Stomach (tissue), 19 donors: ENCODE measurements at places on chromosomes 3 and 15. TPM values are rescaled to one million over a fixed set of nuclear protein-coding genes. Genes with fewer than 3 reads are reported as not detected.

FBXO22 gene
- total RNA-seq = 100 TPM

ANO10 gene
- total RNA-seq = 15.8 TPM

DNA sequence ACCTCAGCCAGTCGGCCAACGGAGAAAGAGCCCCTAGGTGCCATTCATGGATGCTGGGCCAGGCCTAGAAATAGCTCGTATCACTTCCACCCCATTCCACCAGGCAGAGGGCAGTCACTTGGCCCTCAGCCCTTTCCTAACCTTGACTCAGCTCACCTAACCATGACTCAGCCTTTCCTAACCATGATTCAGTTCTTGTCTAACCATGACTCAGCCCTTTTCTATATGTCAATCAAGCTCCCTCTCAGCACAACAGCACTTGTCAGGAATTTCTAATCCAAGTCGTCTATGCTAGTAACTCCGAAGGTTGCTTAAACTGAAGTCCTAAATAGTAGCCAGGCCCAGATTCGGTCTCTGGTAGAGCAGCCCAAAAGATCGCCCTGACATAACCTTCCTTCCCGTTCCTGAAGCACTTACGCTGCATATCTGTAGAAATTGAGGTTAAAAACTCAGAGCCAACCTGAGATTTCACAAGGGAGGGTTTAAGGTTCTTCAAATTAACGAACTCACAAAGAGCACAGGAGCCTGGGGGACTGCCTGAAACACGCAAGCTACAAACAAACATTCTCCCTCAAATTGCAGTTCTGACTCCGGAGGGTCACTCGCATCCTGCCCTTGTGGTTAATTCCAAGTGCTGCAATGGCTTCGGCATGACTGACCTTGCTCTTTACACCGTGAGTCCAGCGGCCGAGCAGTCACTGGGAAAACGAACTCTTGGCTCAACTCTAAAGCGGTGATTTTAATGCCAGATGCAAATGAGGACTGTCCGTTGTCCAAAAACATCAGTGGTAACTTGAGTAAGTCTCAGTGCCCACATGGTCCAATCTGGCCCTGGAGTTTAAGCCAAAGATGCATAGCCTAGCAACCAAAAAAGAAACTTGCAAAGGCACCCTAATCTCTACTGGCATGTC, 99.9 kb downstream of the ADAMTS17 start:
- DNase-seq = no peak

DNA sequence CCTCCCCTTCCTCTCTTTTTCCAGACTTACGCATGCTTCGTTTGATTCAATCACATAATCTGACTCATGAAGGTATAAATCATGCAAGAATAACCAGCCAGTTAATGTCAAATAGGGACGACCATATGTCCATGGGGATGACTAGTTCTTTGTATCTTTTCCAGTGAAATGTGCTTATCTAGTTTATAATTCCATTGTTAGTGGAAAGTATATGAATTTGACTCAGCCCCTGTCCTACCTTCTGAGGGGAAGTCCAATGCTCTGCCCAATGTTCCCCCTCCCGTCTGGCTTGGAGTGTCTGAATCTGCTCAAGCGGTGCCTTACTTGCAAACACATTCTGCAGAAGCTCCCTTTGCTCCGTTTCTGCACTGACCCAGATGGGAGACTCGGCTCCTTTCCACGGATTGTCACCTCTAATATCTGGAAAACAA, 55.0 kb upstream of the EPHB3 start:
- no peak for DNase-seq

DNA sequence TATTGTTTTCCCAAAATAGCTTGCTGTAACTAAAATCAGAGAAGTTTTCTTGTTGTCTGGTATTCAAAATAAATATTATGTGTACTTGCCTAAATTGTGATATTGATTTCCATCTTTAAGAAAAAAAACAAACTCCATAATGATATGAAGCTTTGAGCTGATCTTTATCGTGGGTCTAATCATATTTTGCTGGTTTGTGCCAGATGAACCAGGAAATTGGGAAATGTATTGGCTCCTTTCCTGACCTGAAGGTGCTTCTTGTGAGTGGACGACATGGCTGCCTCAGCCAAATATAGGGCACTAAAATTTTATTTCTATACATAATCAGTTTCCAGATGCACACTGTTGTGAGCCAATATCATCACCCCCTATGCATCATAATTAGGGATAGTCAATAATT, 113.3 kb downstream of the DIPK2A start:
- no peak for DNase-seq

- DNase-seq = no peak
Observed at GRCh38 chr15:58910456-58910855, 23.0 kb downstream of the SLTM start.

DNA sequence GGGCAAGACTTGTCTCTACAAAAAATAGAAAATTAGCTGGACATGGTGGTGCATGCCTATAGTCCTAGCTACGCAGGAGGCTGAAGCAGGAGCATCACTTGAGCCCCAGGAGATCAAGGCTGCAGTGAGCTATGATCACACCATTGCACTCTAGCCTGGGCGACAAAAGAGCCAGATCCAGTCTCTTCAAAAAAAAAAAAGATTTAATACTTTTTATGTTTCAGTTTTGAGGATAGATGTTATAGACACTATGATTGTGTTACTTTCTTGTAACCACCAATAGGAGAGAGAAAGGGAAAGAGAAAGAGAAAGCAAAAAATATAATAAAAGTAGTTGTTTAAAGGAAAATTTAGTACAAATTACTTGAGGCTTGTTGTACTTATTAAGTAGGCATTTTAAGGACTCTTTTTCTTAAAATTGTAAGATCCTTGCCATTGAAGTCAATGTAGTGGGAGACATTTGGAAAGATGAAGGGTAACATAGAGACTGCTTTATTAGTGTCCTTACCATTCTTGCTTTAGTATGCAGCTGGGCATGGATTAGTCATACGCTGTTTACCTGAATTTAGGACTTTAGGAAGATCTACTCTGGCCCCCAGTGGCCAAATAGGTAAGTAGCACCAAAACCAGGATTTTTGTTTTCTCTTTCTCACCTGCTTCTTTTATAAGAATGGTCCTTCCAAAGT, 35.1 kb upstream of the ZDHHC23 start:
- peak; percentile 79 for DNase-seq
